ENCODE measurements at places on chromosomes 1 and 21.

GRCh38 chr1:15620155-15620545, 2.9 kb downstream of the DDI2 start:
- no peak for DNase-seq

GRCh38 chr1:50667710-50668356, 244.6 kb upstream of the DMRTA2 start:
- no peak for DNase-seq

DNA sequence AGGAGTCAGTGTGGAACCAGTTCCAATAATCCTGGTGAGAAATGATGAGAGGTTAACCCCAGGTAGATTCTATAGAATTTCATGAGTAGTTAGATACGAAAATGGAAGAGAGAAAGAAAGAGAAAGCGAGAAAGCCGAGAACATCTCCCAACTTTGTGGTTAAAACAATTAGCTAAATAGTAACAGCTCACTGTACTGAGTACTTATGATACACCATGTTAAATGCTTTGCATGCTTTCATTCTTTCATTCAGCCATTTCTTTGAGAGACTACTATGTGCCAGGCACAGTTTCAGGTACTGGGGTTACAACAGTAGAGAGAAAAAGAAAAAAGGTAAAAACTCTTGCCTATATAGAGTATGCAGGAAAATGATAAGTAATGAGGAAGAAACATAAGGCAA, 109.7 kb upstream of the SYT6 start:
- no peak for DNase-seq

DNA sequence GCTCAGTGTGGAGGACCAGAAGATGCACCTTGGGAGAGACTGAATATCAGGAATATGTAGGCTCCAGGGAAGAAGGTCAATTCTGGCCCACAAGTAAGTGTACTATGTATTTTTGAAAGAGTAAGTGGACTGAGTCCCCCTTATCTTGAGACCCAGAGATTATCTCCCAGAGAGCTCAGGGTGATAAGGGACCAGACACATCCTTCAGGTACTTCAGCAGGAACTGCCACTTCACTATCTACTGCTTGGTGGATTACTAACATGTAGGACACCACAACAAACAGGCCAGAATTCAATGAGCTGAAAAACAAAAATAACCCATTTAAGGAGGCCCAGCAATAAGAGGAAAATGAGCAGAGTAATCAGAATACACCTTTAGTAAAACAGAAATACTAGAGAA, 119.2 kb downstream of the ZNF644 start:
- no peak for DNase-seq

GRCh38 chr1:27427329-27427728, 34.9 kb downstream of the GPR3 start:
- DNase-seq = no peak

- DNase-seq = no peak
Measured at GRCh38 chr1:83994111-83994510, 4.8 kb downstream of the TTLL7 start.

GRCh38 chr1:29621826-29622435, 385.6 kb downstream of the PTPRU start:
- DNase-seq = no peak

DNA sequence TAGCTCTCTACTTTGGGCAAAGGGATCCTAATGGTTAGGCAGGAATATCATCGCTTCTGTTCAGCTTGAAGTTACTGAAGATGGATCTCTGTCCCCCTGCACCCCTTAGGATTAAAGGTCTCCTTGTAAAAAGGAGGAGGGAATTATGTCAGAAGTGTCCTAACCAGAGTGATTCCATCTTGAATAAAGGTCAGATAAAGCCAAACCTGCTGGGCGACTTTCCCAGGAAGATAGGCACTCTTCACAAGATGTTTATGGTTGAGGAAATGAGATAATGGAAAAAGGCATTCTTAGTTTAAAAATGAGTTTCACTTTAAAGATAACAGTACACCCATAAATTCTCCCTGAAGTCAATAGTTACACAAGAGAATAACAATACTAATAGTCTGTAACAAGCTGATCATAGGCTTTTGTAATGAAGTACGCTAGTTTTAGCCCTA, 1.7 kb upstream of the NENF start:
- no peak for DNase-seq

DNA sequence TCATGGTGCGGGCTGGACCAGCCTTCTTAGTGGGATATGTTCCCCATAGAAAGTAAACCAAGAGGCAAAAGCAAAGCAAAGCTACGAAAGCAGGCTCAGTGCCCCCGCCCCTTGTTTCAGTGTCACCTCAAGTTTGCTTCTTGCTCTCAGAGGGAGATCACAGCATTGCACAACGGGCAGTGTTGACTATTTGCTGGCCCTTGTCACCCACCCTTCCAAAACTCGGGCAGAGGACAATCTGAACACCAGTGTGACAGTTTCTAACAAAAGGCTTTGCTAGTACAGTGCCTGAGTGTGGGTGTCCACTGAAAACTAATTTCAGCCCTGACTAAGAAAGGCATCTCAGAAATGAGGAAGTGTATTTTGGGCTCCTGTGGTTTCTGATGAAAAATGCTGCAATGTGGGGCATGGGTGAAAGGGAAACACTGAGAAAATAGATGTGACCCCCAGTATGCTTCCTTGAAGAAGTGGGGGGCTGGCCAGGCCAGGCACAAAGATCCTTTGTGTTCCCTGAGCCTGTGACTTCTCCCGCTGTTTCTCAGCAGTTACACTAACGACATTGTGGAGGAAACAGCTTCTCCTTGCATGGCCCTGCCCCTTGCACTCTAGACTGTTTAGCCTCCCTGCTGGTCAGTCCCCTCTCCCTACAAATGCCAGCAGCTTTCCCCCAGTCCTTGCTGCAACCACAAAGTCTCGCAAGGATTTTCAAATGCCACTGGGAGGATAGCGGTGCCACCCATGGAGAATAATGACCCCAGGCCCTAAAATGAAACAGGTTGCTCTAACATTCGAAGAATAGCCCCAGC, 33.3 kb upstream of the KCNE1 start:
- DNase-seq = no peak

- DNase-seq = no peak
Measured at GRCh38 chr1:234730770-234731568, 121.0 kb upstream of the IRF2BP2 start.

DNA sequence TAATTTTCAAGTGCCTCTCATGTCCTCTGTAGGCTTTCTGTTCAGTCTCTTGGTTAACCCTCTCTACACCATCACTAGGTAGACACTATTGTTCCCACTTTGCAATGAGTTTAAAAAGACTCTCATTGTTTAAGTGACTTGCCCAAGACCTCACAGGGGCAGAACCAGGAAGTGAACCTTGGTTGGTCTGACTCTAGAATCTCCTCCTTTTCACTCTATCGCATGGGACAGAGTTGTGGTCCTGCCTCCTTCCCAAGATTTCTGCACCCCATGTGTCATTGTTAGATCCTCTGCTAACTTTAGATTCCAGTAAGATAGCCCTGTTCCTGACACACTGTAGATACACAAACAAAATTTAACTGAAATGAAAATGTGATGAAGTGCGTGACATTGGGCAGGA, 481.7 kb upstream of the USP24 start:
- no peak for DNase-seq

GRCh38 chr1:53956308-53957168, 10.4 kb downstream of the LRRC42 start:
- DNase-seq = no peak

- DNase-seq = no peak
Measured at GRCh38 chr1:51792864-51793263, 85.7 kb downstream of the NRDC start.

- DNase-seq = no peak
Measured at GRCh38 chr1:70146488-70146887, 58.9 kb downstream of the LRRC40 start.

DNA sequence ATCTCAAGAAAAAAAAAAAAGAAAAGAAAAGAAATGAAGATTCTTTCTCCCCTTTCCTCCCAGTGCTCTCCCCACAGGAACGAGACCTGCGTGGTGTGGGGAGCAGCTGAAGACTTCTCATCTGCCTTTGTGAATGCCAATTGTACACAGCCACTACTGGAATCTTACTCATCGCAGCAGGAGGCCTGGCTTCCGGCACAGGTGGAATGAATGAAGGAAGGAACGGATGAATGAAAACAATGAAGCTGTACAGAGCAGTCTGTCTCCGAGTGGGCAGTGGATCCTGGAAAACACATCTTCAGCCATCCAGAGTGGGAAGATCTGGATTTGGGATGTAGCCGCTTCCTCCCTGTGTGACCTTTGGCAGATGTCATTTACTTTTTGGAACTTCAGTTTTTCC, 64.9 kb downstream of the RUNX3 start:
- DNase-seq = no peak

- DNase-seq = no peak
Measured at GRCh38 chr1:23743287-23744152, at the start of gene ELOA. TSS of gene ELOA (plus strand) at chr1:23743471. CDS start at chr1:23743504, 33 bp downstream.

DNA sequence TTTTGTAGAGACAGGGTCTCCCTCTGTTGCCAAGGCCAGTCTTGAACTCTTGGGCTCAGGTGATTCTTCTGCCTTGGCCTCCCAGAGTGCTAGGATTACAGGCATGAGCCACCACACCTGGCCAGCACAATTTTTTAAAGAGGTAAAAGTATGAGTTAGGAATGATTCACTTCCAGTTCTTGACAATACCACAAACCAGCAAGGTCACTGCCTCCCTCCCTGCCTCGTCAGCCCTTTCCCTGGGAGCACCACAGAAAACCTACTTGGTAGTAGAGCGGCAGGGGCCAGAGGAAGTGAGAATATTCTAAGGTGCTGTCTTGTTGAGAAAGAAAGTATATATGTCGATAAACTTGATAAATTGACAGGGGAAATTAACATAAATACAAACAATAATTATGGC, 10.8 kb upstream of the CDA start:
- no peak for DNase-seq

GRCh38 chr1:175904808-175905207, 161.4 kb upstream of the TNR start:
- no peak for DNase-seq

- DNase-seq = no peak
Measured at GRCh38 chr1:244248426-244248825, 197.3 kb downstream of the ZBTB18 start.

DNA sequence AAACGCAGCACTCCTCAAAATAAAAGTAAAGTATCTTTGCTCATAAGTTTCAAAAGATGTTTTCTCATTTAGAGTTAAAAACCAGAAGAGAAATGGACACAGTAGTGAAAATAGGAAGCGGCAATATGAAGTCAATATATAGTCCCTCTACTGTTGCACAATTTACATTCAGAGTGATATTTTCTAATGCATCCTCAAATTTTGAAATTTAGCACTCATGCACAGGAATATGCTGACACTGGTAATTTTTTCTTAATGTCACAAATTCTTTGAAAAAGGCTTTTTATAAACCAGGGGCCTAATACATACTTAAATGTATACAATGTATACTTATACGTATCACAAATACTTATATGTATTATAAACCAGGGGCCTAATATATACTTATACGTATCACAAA, 19.5 kb downstream of the ST7L start:
- no peak for DNase-seq

DNA sequence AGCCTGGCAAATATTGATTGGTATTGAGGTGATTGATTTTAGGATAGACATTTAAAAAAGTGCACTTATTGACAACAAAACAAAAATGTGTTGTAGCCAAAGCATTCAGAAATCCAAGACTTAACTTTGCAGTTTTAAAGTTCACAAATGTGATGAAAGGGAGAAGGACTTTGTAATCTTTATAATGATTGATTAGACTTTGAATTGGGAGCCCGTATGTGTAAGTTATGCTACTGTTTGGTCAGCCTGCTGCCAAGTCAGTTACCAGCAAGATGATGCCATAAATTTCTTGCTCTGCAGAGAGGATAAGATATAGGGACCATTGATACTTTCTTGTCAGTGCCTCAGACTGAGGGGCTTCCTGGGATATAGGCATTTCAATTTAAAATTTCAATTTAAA, 39.5 kb downstream of the TBX19 start:
- DNase-seq = no peak

- no peak for DNase-seq
Measured at GRCh38 chr1:2204415-2205190, 10.0 kb upstream of the FAAP20 start.

- no peak for DNase-seq
Measured at GRCh38 chr21:28317177-28317950, 675.3 kb downstream of the LTN1 start.

DNA sequence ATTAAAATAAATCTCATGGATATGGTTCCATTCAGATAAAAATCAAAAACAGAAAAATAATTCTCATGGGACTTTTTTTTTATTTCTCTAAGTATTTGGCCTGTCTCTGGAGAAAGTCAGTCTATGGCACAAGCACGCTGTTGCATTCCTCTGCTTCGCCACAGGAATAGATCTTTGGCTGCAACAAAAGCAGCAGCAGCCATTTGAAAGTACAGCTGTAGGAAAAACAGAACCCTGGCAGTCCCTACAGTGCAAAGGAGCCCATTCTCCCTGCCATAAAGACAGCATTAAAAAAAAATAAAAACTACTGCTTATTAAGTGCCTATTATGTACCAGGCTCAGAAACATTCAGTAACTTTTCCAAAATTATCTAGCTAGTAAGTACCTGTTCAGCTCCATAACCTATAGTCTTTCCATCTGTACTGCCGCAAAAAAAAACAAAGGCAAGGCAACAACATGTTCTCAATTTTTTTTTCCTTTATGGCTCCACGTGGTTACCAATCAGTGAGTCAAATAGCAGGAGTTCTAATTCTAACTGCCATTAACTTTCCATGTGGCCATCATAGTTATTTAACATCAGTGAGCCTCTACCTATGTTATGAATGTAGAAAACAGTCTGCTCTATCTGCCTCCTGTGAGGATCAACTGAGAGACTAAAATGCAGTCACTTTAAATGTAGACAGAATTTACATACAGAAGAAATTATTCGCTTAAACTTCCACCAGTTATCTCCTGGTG, 22.7 kb downstream of the SLC35D1 start:
- DNase-seq = no peak

- DNase-seq = no peak
Measured at GRCh38 chr1:156368157-156368658, 803 bp upstream of the RHBG start.

- DNase-seq = no peak
Measured at GRCh38 chr1:12173041-12173509, 6.3 kb downstream of the TNFRSF1B start.

DNA sequence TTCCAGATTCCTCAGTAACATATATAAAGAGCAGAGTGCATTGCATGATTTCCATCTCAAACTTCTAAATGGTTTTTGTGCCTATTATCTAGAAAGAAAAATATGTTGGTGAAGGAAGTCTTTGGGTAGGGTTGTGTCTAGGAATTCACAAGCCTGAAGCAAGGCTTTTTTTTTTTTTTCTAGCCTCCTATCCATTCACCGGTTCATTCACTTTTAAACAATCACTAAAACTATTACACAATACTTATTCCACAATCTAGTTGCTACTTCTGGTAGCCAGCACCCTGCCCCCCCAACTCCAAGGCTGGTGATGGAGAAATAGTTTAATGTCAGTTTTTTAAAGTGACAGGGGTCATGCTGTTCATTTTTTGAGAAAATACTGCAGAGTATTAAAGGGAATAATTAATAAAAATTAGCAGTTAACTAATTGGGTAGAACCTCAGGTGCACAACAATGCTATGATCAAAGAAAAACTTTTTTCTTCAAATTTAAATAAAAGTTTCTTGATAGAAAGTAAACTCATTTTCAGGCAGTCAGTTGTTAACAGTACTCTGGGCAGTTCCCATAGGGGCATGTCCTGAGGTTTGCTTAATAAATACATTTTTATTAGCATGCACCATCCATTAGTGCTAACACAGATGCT, 10.9 kb downstream of the IRF2BP2 start:
- DNase-seq = no peak

GRCh38 chr1:234519506-234519905, 40.5 kb upstream of the TARBP1 start:
- no peak for DNase-seq

All from cortex of kidney (tissue), 1 donor.